ENCODE measurements at places on chromosomes 6 and 20.

GRCh38 chr6:138336221-138336620, 41.5 kb upstream of the SMIM28 start:
- DNase-seq, result no peak

GRCh38 chr6:139611327-139612134, 237.1 kb upstream of the CITED2 start:
- DNase-seq, result no peak

DNA sequence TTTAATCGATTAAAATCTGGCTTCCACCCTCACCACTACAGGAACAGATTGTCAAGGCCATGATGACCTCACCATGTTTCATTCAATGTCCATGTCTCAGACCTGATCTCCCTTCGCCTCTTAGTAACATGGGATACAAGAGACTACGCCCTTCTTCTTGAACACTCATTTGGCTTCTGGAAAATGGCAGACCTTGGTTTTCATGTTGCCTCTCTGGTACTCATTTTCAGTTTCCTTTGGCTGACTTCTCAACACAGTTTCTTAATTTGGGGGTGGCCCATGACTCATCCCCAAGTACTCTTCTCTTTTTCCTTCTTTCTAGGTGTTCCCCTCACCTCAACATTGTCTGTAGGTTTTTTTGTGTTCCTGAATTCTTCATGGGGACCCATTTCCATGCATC, 22.7 kb downstream of the TMX4 start:
- no peak for DNase-seq

GRCh38 chr6:20892365-20892764, 358.1 kb downstream of the CDKAL1 start:
- no peak for DNase-seq

DNA sequence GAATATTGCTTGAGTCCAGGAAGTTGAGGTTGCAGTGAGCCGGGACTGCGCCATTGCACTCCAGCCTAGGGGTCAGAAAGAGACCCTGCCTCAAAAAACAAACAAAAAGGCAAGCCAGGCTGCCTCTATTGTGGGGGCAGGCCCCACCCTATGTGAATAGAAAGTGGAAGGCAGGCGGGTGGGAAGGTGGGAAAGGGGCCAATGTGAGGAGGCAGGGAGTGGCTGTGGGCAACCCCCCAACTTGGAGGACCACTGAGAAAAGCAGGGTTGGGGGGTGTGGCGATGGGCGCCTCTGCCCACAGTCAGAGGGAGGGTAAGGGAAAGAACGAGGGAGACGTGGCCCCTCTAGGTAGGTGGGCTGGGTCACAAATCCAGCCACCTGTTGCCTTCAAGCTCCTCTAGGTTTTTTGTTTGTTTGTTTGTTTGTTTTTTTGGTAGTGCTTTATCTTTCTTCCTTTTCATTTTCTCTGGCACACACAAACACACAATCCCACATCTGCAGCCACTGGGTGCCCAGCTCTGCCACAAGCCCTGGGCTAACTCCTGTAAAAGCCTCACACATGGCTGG, 5.3 kb upstream of the AP5S1 start:
- no peak for DNase-seq

GRCh38 chr6:43742285-43742684, 27.7 kb upstream of the VEGFA start:
- no peak for DNase-seq

GRCh38 chr20:62405108-62405980, 1.7 kb downstream of the CABLES2 start:
- DNase-seq, result no peak

GRCh38 chr6:136350914-136351313, 61.3 kb upstream of the BCLAF1 start:
- DNase-seq, result no peak

DNA sequence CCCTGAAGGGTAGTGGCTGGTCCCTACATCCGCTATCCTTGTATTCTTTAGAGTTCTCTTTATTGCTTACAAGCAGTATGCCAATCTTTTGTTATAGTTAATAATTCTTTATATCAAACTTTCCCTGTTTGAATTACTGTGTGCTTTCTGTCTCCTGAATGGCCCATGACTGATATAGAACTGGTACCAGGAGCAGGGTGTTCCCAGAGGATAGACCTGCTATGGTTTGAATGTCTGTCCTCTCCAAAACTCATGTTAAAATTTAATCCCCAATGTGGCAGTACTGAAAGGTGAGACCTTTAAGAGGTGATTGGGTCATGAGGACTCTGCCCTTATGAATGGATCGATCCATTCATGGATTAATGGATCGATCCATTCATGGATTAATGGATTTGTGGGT, 26.0 kb downstream of the CD164 start:
- no peak for DNase-seq

DNA sequence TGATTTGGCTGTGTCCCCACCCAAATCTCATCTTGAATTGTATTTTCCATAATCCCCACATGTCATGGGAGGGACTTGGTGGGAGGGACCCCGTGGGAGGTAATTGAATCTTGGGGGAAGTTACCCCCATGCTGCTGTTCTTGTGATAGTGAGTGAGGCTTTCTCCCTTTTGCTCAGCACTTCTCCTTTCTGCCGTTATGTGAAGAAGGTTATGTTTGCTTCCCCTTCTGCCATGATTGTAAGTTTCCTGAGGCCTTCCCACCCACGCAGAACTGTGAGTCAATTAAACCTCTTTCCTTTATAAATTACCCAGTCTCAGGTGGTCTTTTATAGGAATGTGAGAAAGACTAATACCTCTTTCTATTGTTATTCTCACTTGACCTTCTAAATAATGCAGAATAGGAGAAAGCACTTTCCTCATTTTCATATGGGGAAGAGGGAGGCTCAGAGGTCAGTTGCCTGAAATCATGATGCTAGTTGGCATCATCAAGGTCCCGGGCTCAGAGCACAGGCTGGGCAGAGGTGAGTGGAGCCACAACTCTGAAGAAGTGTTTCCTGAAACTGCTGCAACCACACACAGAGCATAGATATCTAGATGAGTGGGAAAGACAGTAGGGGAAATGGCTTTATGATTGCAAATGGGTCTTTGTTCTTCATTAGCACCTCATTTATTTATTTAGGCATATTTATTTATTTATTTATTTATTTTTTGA, 191.0 kb downstream of the QKI start:
- DNase-seq, result no peak

DNA sequence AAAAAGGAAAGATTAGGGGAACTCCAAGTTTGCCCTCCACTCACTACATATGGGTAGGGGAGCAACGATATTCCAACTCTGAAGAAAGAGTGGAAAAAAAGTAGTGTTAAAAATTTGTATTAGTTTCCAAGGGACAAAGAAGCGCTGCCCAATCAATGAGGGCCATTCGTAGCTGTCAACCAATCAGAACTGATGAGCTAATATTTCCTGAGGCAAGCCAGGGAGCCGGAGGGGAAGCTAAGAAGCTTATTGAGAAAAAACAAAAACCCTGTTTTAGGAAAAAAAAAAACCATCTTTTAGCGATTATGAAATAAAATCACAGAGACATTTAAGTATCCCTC, 59.5 kb downstream of the TRIM38 start:
- no peak for DNase-seq

GRCh38 chr6:22601984-22602383, 32.6 kb downstream of the HDGFL1 start:
- no peak for DNase-seq

All from activated CD8-positive, alpha-beta memory T cell treated with anti-CD3 and anti-CD28 coated beads, Interleukin-2, amount 50 U/mL, for 4 hours (primary cell).